ENCODE measurements at places on chromosomes 7 and 10.

- peak; percentile 68 for DNase-seq
Observed at GRCh38 chr10:61621605-61622051, 41.1 kb upstream of the CABCOCO1 start.

DNA sequence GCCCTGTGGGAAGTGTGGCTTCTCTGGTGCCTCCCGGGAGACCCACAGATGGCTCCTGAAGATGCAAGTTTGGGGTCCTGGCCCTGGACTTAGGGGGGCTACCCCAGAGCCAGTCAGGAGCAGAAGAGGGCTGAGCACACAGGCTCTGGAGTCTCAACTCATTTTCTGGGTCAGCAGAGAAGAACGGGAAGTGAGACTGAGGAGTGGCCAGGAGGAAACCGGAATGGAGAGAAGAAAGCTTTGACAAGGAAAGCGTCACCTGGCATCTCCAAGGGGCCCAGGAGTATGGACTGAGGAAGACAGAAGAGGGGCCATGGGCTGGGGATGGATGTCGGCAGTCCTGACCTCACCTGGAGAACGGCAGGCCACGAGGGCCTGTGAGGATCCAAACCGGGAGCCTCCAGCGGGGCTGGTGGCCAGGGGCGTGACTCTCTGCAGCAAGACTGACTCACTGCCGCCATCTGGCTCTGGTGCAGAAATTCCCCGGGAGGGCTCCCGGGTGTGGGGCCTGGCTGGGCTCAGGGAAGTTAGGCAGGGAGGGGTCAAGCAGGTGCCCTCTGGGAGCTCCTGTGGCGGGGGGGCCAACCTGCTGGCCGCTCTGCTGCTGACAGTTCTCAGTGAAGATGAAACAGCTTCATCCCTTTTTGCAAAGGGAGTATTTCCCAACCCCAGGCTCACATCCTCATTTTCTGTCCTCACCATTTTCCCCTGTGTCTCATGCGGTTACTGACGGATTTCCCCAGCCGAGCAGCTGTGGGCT, 23.6 kb downstream of the DAGLB start:
- DNase-seq = no peak

- DNase-seq = no peak
Observed at GRCh38 chr10:74637685-74638084, 188.7 kb upstream of the KAT6B start.

DNA sequence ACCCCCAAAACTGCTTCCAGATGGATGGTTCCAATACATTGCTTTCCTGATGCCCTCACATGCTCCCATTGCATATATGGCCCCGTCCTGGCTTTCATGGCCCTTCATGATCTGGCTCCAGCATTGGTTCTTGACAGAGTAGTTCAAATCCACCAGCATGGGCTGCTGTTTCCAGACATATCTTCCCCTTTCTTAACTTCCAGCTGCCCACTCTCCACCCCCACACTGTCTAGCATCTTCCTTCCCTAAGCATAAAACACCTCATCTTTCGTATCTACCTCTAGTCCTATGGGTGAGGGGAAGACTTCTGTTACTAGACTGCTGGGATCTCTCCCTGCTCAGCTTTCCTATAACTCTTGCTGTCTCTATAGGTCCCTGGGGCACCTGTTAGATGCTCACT, 13.2 kb upstream of the GOLGA7B start:
- DNase-seq = no peak

GRCh38 chr7:132045481-132045980, 489.1 kb upstream of the PODXL start:
- no peak for DNase-seq

- no peak for DNase-seq
Observed at GRCh38 chr10:84334811-84335210, 6.4 kb downstream of the CCSER2 start.

Measured in NCI-H2081 treated with DMSO at 0.1 percent for 48 hours (cell line).